RWPE1 (cell line): ENCODE measurements at places on chromosomes 1 and 21.

GRCh38 chr1:156540955-156541354 is 31.4 kb downstream of the IQGAP3 start:
- DNase-seq: no peak

GRCh38 chr21:37026499-37026898 is 20.0 kb downstream of the RIPPLY3 start:
- no peak for DNase-seq

- no peak for DNase-seq
Observed at GRCh38 chr1:1348420-1349255, 580 bp downstream of the DVL1 start.

DNA sequence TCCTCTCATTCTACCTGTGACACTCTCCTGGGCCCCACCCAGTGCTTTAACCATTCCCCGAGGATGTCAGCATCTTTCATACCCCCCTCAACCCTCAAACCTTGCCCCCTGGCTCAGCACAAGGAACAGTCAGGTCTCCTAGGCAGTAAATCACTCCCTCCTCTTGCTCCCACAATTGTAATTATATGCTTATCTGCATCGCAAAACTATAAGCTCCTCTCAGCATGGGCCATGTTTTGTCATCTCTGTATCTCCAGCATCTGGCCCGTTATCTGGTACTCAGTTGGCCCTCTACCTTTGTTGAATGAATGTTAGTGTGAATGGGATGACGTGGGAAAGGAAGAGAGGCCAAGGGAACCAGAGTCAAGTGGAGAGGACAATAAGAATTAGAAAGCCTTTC is 2.8 kb upstream of the ELOVL1 start:
- no peak for DNase-seq

DNA sequence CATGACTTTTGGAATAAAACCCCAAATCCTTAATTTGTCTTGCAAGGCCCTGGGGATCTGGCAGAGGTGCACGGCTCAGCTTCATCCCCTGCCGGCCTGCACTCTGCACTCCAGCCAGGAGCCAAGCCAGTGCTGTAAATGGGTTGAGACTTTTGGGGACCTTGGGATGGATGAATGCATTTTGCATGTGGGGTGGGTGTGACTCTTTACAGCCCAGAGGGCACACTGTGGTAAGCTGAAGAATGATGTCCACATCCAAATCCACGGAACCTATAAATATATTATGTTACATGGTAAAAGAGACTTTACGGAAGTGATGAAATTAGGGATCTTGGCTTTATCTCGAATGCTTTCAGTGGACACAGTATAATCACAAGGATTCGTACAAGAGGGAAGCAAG is 177.8 kb downstream of the EDEM3 start:
- DNase-seq: no peak

- no peak for DNase-seq
Observed at GRCh38 chr1:244713332-244713731, 60.4 kb downstream of the DESI2 start.

GRCh38 chr1:168431882-168432281 is 111.9 kb downstream of the XCL2 start:
- no peak for DNase-seq

GRCh38 chr1:186689376-186689775 is 9.2 kb upstream of the PTGS2 start:
- no peak for DNase-seq

GRCh38 chr1:77038000-77038399 is 170.7 kb downstream of the ST6GALNAC5 start:
- DNase-seq: no peak

DNA sequence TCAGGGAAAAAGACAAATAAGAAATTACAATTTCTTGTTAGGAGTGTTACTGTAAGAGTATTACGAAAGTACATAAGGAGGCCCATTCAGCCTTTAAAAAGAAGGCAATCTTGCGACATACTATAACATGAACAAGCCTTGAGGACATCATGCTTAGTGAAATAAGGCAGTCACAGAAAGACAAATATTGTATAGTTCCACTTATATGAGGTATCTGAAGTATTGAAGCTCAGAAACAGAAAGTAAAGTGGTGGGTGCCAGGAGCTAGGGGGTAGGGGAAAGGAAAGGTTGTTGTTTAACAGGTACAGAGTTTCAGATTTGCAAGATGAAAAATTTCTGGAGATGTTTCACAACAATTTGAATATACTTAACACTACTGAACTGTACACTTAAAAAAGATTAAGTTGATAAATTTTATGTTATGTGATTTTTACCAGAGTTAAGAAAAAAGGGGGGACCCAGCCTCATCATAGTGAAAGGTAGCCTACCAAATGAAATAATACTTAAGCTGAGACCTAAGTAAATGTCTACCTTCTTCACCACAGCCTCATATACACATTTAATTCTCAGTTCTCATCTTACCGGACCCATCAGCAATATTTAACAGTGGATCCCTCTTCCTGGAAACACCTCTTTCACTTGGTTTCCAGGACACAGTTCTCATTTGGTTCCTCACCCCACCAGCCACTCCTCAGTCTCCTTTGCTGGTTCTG is 19.5 kb downstream of the USP24 start:
- no peak for DNase-seq

GRCh38 chr1:3087049-3087448 is 18.0 kb downstream of the PRDM16 start:
- no peak for DNase-seq

- DNase-seq: no peak
Observed at GRCh38 chr1:203772836-203773235, 7.9 kb downstream of the LAX1 start.

GRCh38 chr1:92701147-92701546 is 83.8 kb downstream of the EVI5 start:
- no peak for DNase-seq

DNA sequence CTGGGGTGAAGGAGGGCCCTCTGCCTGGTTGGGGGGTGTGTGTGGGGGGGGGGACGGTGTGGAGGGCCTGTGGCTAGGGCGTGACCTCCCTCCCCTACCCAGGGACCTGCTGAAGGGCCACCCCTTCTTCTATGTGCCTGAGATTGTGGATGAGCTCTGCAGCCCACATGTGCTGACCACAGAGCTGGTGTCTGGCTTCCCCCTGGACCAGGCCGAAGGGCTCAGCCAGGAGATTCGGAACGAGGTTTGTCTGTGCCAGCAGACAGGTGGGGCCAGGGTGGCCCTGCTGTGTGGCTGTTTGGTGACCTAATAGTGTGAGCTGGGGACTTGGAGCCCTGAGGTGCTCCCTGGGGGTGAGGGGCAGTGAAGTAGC is 43.9 kb downstream of the COQ8A start:
- no peak for DNase-seq

DNA sequence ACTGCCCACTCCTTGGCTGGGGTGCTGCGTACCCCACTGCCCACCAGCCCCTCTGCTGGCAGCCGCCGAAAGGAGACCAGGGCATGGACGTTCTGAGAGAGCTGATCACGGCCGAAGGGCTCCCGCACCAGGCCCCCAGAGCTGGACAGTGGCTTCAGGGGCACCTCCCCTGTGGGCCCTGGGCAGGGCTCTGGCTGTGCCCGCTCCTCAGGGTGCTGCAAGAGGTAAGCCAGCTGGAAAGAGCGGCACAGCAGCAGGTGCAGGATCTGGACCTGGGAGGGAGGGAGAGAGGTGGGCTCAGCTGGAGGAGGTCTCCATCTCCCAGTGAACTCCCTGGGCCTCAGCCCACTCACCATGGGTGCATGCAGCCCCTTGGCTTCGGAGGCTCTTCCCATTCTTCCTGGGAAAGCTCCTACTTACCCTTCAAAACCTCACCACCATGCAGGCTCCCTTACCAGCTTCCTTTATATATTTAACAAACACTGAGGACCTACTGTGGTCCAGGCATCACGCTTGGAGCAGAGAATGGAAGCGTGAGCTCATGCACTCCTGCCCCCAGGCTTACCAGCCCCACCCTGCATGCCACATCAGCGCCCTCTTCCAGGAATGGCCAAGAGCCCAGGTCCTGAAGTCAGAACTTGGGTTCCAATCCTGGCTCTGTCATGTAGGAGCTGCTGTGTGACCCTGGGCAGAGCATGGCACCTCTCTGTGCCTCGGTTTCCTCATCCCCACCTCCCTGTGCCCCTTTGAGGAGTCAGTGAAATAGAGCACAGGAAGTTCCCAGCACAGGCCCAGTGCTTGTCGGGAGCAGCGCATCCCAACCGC is 6.8 kb upstream of the KIF17 start:
- DNase-seq: no peak

GRCh38 chr1:177984136-177984525 is 14.3 kb upstream of the SEC16B start:
- peak; percentile 42 for DNase-seq

- DNase-seq: no peak
Observed at GRCh38 chr1:246946366-246946765, 14.6 kb upstream of the AHCTF1 start.

- DNase-seq: no peak
Observed at GRCh38 chr1:1164361-1164700, 9.3 kb upstream of the TTLL10 start.

DNA sequence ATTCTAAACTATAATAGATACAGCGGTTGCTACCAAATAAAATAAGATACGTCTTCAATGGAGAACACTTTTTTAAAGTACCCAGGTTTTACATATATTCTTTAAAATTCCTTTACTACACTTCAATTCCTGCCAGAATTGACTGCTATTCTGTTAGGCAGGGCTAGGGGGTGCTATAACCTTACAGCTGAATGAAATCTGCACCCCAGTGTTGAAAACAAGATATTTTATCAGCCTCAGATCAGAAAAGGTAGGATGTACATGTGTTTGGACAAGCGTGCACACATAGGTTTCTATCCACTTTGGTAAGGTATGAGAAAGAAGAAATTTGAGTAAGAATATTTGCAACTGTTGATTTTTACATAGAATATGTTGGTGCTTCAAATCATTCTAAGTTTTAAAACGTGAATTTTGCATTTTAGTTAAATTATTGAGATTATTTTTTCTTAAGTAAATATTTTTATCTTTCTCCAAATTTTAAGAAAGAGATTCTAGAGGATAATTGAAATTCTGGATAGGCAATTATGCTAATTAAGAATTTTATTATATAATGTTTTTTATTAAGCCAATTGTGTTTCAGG is 490.8 kb upstream of the ADGRL4 start:
- DNase-seq: peak; percentile 47

GRCh38 chr21:43861706-43862105 is 3.3 kb upstream of the AGPAT3 start:
- DNase-seq: no peak

DNA sequence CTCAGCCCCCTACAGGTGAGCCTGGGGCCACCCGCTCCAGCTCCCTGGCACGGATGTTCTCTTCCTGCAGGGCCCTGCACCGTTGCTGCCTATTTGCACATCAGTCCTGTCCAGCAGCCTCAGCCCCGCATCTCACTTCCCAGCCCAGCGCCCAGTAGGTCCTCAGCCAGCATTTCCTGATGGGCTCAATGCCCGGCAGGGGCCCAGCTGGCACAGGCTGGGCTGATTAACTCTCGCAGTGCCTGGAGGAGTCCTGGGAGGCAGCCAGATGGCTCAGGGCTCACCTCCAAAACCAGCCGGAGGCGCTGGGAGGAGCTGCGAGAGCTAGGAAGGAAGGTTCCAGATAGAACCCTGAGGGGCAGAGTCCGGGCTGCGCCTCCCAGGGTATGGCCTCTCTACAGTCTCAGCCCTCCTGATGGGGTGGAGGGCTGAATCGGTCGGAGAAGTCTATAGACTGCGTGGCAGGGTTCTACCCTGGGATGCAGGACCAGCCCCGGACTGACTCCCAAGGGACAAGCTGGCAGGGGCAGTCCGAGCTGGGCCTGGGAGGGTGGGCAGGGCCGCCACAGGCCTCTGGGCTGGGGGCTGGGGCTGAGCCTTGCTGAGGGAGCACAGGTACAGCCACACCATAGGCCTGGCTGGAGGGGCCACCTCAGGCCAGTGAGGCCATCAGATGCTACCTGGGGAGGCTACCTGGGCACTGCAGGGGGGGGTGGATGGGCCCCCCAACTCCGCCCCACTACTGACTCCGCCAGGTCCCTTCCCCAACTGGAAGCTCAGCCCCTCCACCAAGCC is 19.2 kb upstream of the CLSTN1 start:
- DNase-seq: no peak

DNA sequence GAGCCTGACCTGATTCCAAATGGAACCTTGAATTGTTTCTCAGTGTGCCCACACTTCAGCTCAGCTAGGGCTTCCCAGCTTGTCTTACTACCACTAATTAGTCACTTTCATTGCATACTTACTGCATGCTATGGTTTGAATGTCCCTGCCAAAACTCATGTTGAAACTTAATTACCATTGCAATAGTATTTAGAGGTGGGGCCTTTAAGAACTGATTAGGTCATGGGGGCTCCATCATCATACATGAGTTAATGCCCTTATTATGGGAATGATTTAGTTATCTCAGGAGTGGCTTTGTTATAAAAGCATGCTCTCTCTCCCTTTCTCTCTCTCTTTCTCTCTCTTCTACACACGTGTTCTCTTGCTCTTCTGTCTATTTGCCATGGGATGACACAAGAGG is 68.3 kb downstream of the NENF start:
- no peak for DNase-seq

- DNase-seq: no peak
Observed at GRCh38 chr21:44461464-44462001, 6.2 kb downstream of the LRRC3 start.

DNA sequence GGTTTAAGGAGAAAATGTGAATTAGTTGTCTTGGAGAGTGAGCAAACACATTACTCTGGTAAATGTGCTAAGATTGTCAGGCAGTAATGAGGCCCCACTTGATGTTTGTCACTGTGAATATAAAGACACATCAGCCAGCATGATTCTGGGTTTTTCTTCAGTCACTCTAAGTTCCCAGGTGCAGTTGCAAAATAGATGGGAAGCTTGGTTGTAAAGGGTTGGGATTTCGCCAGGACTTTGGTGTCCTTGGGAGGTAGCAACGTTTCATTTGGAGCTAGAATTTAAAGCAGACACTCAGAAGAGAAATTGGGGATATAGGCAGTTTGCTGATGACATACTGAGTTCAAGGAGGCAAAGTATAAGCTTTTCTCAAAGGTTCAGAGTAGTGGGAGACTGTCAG is 154.3 kb downstream of the MAST2 start:
- DNase-seq: no peak

DNA sequence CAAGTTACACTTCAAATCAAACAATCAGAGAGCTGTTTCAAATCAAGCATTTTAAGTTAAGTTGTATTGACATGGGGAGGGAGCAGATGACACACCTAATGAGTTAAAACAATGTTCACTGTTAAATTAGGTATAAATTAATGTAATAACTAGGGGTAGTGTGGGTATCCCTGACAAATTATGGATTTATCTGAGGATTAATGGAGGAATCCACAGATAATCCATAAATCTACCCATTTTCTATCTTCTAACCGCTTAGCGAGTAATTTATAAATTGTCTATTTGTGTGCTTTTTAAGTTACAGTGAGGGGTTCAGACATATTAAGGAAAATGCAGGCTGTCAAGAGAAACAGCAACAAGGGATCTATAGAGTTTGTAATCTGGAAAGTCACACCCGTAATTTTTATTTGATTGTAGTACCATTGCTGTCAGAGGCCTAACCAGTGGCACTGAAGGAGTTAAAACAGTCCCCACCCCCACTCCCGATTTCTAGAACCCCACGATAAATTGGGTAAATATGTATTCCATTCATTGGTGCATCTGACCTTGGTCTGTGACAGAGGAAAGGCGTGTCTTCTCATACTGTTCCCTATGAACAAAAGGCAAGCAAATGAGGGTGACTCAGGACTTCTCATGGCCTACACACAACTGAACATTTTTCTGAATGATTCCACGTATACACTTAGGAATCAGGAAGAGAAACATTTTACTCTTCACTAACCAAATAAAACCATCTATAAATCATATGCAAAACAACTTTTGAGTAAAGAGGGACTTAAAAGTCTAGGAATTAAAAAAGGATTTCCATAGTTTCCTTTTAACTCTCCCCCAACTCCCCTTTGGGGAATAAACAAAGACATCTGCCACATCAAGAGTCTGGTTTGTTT is 7.4 kb downstream of the IRF2BP2 start:
- peak; percentile 77 for DNase-seq
